Activated CD4-positive, alpha-beta T cell treated with anti-CD3 and anti-CD28 coated beads for 1 hour (primary cell): ENCODE measurements at places on chromosomes 1 and 21.

GRCh38 chr1:231266811-231267322, 25.9 kb downstream of the GNPAT start:
- DNase-seq = no peak

DNA sequence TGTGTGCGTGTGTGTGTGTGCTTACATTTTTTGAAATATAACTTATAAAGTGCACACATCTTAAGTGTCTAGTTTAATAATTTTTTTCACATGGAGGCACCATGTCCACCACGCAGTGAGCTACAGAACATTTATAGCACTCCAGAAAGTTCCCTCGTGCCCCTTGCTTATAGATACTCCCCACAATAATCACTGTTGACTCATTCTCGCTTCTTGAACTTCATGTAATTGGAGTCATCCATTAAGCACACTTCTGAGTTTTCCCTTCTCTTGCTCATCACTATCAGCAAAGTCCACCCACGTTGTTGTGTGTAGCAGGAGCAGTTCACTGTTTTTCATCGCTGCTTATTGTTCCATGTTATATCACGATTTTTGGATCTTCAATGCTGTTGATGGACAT, 78.4 kb upstream of the DISP3 start:
- no peak for DNase-seq

DNA sequence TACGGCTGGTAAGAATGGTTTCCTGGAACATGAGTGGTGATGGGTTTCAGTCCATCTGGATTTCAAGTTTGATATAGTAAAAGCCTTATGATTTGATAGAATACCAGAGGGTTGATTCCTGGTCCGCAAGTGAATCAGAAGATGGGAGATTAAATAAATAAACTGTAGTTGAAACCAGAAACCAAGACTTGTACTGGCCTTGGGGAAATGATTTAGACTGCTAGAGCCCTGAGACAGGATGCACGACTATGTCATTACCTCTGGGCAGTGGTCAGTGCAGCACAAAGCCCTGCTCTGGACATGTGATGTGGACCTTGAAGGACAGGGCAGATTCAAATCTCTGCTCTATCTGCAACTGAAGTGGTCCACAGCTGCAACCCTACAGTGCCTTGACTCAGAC, 15.6 kb upstream of the FMOD start:
- DNase-seq = no peak

GRCh38 chr1:41213341-41213740, 28.8 kb downstream of the SCMH1 start:
- no peak for DNase-seq

DNA sequence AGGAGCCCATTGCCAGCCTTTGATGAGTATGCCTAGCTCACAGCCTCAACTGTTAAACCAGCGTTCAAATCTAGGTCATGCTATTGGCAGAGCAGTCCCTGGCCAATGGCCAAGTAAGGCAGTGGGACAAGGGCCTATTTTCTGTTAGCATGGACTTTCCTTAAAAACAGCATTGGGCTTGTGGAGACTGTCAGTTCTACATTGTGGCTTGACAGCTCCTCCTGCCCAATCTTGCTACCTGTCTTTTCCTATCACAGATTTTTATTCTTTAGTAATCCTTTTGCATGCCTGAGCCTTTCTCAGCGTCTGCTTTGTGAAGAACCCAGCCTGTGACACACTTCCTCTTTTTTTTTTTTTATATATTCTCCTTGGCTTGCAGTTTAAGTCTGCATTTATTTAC, 56.4 kb downstream of the DIP2A start:
- no peak for DNase-seq

- DNase-seq = no peak
Measured at GRCh38 chr1:86753700-86754099, 49.3 kb downstream of the SH3GLB1 start.

- DNase-seq = no peak
Measured at GRCh38 chr1:16181887-16182719, 26.2 kb upstream of the EPHA2 start.

DNA sequence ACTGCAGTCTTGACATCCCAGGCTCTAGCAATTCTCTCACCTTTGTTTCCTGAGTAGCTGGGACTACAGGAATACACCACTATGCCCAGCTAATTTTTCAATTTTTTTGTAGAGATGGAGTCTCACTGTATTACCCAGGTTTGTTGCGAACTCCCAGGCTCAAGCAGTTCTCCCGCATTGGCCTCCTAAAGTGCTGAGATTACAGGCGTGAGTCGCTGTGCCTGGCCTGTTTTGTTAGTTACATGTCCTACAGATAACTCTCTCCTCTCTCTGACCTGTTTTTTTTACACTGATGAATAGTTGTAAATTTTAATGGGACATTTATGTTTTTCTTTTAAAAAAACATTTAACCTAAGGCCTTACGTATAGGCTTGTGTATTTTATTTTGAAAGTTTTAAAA, 19.8 kb downstream of the PTBP2 start:
- no peak for DNase-seq

DNA sequence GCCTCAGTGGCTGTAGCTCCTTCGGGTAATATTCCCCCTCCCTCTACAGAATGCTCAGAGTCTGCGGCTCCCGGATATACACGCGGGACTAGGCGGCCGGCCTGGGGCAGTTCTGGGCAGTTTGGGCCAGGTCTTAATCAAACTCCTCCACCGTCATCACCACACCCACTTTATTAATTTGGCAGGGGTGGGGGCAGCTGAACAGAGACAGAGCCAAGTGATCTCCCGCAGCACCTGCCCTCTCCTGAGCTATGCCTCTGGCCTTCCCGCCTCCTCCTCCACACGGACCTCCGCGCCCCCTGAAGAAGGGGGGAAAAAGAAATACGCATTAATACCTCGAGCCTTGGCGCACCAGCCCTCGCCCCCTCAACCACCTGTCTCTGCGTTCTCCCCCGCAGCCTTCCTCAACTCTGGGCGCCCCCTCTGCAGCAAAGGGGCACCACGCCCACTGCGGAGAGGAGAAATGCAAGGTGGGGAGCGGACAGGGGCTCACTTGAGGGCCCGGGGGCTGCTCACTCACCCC, 42.6 kb downstream of the CD34 start:
- DNase-seq = no peak

DNA sequence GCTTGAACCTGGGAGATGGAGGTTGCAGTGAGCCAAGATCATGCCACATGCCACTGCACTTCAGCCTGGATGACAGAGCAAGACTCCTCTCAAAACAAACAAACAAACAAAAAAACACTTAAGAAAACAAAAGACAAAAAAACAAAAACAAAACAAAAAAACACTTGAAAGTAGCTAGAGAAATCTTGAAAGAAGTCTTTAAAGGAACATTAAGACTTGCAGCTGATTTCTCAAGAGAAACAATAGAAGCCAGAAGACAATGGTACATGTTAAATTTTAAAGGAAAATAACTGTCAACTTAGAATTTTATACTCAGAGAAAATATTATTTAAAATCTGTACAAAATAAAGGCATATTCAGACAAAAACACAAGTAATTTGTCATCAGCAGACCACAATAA, 71.3 kb downstream of the HLX start:
- DNase-seq = no peak

DNA sequence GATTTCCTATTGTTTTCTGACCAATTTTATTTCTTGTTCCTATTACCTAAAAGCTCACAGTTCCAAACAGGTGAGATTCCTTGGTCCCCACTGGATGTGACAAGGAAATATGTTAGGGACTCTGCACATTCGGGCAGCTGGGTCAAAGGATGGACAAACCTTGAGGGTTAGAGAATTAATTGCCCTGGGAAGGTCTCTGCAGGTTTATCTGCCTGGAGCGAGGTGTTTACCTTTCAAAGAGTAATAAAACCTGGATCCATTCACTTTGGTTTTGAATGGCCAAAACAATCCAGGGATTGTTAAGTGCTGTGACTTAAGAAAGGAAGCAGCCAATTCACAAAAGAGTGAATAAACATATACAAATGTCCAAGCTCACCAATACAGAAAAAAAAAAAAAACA, 33.6 kb upstream of the RAB4A start:
- no peak for DNase-seq

- DNase-seq = no peak
Measured at GRCh38 chr1:60898987-60899386, 183.4 kb upstream of the NFIA start.

DNA sequence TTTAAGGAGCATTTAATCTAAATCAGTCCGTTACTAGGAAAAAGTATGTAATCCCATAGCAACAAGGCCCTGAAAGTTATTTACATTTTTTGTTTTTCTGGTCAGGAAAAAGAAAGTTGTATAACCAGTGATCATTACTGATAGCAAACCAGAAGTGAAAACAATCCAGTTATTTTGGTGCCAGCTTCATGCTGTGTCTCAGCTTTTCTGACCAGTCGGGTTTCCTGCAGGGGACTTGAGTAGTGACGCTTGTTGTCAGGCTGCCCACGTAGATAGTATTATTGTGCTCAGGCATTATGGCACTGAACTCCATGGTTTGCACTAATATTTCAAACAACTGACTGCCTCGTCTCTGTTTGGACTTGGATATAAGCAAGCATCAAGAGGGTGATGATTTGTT, 55.2 kb downstream of the SASS6 start:
- no peak for DNase-seq

GRCh38 chr1:231867607-231868006, 241.0 kb downstream of the DISC1 start:
- no peak for DNase-seq

DNA sequence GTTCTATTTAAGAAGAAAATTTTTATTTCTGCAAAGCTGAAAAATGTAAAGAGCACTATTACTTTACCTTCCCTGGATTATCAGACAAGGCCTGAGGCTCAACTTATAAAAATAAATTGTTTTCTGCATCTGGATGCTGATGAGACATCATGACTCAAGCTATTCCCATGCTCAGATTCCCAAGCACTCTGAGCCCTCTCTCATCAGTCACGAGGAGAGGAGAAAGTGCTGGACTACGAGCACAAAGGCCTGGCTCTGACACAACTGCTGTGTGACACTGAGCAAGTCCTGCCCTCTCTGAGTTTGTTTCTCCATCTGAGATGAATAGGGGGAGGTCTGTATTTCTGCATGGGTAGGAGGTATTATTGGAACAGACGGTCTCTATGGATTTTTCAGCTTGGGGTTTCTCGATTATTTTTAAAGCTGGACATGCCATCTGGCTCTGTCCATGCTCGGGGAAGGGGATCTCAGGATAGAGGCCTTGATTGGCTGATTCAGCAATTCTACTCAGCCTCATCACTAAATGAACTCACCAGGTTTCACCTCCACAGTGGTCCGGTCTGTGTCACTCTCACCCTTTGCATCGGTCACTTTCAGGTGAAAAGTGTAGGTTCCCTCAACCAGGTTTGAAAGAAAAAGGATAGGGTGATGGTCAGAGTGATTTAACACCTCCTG, 107.7 kb downstream of the KIAA0319L start:
- no peak for DNase-seq

DNA sequence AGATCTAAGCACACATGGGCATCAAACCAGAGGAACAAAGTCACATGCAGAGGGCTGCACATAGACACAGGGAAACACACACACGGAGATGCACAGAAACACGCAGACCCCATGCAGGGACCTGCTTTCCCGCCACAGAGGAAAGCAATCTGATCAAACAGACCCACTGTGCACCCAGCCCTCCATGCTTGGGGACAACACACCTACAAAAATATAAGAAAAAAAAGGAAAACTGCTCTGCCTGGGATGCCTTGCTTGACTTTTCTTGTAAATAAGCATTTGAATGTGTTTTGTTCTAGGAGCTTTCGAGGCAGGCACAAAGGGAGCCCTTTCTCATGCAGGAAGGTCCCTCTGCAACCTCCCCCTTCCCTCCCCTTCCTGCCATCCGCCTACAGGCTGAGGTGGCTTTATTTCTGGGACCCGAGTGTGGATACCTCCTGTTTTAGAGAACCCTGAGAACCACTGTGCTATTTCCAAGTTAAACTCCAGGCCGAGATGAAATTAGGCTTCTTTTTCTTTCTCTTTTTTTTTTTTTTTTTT, 3.5 kb upstream of the ICMT start:
- no peak for DNase-seq
